ENCODE measurements at places on chromosomes 5 and 9. TPM values are rescaled to one million over a fixed set of nuclear protein-coding genes. Genes with fewer than 3 reads are reported as not detected.

GRCh38 chr5:81121836-81122630 lies 111.1 kb upstream of the CKMT2 start:
- H3K27ac ChIP-seq, result no peak overlapping the region
- DNase-seq, result no peak
- no peaks in the 10 kb centered on the region for H3K4me1 ChIP-seq
- H3K36me3 ChIP-seq, result peaks cover 7% of the 10 kb centered on the region

PCDHGC5 gene
- total RNA-seq, result not detected

- H3K4me1 ChIP-seq, result peaks cover 19% of the 10 kb centered on the region
- no peak overlapping the region for H3K4me3 ChIP-seq
- DNase-seq, result no peak
- H3K27ac ChIP-seq, result 0 out of 2 replicates have a peak overlapping the region, but pooled peaks have one; percentile 2
- H3K36me3 ChIP-seq, result no peaks in the 10 kb centered on the region
These were observed 8.3 kb upstream of the ENC1 start for GRCh38 chr5:74648835-74649293.

DNA sequence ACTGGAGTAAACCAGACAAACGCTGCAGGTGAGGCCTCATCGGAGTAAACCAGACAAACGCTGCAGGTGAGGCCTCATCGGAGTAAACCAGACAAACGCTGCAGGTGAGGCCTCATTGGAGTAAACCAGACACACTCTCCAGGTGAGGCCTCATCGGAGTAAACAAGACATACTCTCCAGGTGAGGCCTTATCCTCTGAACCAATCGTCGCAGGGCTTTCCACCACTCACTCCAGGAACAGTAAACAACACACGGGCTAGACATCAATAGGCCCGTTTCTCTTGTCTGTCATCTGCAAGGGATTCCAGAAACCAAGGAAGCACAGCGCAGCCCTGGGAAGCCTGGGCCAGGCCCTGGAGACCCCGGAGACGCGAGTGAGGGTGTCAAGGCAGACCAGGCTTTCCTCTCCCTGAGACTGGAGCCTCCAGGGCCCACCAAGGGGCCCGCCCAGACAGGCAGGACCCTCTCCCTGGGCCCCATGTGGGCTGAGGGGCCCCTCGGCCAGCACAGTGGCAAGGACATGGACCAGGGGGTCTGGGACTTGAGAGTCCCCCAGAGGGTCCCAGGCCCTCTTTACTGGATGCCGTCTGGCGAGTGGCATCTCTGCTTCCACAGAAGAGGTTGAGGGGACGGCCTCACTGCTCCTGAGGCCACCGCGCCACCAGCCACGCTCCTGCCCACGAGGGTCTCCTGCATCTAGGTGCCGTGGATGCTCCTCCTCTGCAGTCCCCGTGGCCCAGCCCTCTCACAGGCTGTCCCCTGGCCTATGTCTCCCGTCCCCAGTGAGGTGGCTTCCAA lies 26.4 kb upstream of the NSMF start:
- no peaks in the 10 kb centered on the region for H3K36me3 ChIP-seq
- peaks cover 14% of the 10 kb centered on the region for H3K4me1 ChIP-seq
- no peak overlapping the region for H3K4me3 ChIP-seq
- no peak overlapping the region for H3K27ac ChIP-seq
- no peaks in the 10 kb centered on the region for H3K27me3 ChIP-seq

All from SJSA1 (cell line).